ENCODE measurements at places on chromosomes 1 and 21. TPM values are rescaled to one million over a fixed set of nuclear protein-coding genes. Genes with fewer than 3 reads are reported as not detected.

Gene S100A12
- 4.4 TPM for total RNA-seq

Gene OR14I1
- not detected for total RNA-seq

Gene UBASH3A
- total RNA-seq, result 0.75 TPM

Gene LRRC3
- total RNA-seq, result 5.3 TPM

Gene EBNA1BP2
- 28.0 TPM for total RNA-seq

Gene ARHGEF10L
- 143 TPM for total RNA-seq
